Epithelial cell of prostate (primary cell): ENCODE measurements at places on chromosomes 13 and 19.

DNA sequence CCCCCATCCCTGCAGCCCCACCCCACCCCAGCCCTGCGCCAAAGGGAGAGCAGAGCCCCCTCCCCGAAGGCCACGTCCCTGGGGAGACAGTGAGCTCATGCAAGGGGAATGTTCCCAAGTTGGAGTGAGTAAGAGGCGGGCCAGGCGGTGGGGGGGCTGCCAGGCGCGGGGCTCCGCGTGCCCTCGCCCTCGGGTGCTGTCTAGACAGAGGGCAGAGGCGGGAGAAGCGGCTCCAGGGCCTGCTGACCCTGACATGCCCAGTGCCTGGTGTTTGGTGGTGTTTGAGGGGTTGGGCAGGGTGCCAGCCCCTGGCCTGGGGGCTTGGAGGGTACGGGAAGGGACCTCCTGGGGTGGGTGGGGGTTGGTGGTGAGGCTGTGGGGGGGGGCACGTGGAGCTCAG, 1.0 kb downstream of the FSTL3 start:
- no peak for DNase-seq

GRCh38 chr13:27713767-27714166, 78.5 kb upstream of the GSX1 start:
- DNase-seq, result no peak

GRCh38 chr19:15926484-15926883, 7.8 kb downstream of the CYP4F11 start:
- no peak for DNase-seq

GRCh38 chr13:96700657-96701056, 293.6 kb downstream of the OXGR1 start:
- no peak for DNase-seq

DNA sequence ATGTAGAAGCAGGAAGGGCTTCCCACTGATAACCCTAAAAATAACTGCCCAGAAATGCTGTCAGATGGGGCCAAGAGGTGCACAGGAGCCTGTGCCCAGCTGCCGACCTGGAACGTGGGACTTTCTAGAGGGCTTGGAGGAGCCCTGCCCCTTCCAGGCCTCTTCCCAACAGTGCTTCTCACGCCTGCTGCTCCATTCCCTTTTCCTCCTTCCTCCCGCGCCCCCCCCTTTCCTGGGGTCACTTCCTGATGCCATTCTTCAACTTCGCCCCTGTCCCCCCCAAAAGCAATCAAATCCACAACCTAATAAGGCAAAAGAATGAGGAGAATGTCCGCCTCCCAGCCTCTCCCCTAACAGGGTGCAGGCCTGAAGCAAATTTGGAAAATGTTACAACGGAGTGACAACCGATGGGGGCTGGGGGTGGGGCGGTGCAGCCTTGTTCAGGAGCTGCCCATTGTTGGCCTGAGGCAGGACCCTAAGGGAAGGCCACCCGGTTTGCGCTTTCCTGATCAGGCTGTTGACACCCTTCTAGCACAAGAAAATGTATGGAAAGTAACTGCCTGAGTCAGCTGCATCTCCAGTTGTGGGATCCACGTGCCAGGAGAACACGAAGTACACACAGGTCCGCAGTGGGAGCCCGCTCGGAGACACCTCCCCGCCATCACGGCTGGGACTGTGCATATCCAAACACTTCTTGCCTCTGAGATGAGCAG, 18.7 kb downstream of the ACTN4 start:
- DNase-seq, result no peak

DNA sequence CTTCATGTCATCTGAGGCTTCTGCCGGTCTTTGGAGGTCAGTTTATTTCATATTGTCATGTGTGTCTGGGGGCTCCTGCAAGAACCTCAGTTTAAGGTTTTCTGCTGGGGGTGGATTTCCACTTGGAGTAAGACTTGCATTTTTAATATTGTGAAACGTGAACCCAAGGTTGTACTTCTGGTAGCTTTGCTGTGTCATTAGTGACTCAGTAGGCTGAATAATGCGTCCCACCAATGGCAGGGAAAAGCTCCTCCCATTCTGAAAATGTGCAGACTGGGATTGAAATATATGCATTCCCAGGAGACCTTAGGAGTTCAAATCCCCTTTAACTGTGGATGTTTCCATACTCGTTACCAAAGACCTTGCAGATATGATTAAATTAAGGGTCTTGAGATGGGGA, 46.2 kb downstream of the ING1 start:
- DNase-seq, result no peak

GRCh38 chr19:39444598-39445195, 685 bp upstream of the SUPT5H start:
- DNase-seq, result no peak

DNA sequence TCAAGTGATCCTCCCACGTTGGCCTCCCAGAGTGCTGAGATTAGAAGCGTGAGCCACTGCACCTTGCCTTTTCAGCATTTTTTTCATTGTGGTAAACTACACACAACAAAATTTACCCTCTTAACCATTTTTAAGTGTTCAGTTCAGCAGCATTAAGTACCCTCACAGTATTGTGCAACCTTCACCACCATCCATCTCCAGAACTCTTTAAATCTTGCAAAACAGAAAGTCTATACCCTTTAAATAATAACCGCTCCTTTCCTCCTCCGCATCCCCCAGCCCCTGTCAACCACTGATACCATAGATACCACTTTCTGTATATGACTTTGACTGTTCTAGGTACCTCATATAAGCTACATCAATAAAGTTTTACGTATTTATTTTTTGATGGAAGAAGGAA, 20.8 kb upstream of the CASP14 start:
- no peak for DNase-seq

GRCh38 chr13:98537306-98537705, 39.6 kb downstream of the STK24 start:
- DNase-seq, result no peak

GRCh38 chr19:2736550-2737190, 3.1 kb downstream of the SLC39A3 start:
- DNase-seq, result no peak

- DNase-seq, result no peak
Measured at GRCh38 chr19:2770055-2771013, 12.7 kb downstream of the SGTA start.

- DNase-seq, result no peak
Measured at GRCh38 chr13:32117001-32117400, 85.4 kb downstream of the FRY start.

GRCh38 chr19:35462476-35462953, 14.5 kb downstream of the FFAR2 start:
- no peak for DNase-seq

GRCh38 chr13:102176846-102177245, 225.0 kb downstream of the FGF14 start:
- no peak for DNase-seq

- no peak for DNase-seq
Measured at GRCh38 chr13:86445206-86445605, 646.0 kb upstream of the SLITRK6 start.

- no peak for DNase-seq
Measured at GRCh38 chr19:46487802-46488445, 7.7 kb downstream of the PNMA8B start.

DNA sequence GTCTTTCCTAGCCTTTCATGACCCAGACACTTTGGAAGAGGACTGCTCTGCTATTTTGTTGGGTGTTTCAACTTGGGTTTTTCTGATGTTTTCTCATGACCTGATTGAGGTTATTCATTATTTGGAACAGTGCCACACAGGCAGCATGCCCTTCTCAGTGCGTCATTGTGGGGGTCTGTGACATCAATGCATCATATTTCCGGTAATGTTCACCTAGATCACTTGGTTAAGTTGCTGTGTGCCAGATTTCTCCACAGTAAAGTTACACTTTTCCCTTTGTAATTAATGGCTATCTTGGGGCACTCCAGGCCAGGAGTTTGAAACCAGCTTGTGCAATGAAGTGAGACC, 124.4 kb downstream of the SIPA1L3 start:
- no peak for DNase-seq

GRCh38 chr13:99285432-99286182, 21.6 kb downstream of the GPR183 start:
- DNase-seq, result no peak

GRCh38 chr13:33547035-33547434, 261.5 kb upstream of the STARD13 start:
- no peak for DNase-seq

DNA sequence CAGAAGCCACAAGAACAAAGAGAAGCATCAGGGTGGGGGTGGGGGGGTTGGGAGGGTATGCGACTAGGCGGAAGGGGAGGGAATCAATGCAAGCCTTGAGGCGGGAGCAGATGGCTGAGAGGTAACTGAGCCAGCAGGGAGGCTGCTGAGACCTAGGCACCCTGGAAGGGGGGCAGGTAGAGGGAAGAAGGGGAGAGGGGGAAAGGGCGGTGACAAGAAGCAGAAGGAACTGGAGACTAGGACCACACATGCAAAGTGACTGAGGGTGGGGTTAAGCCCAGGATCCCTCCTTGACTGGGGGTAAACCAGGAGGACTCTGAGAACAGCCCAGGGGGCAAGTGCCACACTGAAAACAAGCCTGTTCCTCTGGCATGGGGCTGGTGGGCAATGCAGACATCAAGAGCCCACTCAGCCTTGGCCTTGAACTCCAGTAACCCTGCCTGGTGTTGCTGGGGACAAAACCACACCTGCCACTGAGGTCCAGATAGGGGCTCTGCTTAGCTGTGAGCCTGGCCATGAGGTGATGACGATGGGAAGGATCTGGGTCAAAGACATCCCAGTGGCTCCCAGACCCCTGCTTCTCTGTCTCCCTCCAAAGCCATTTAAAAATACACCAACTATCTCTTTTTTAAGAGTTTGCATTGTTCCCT, 20.3 kb downstream of the OPA3 start:
- no peak for DNase-seq

- no peak for DNase-seq
Measured at GRCh38 chr19:49852631-49853126, 1.7 kb downstream of the PTOV1 start.

GRCh38 chr19:10694706-10695307, 6.4 kb upstream of the QTRT1 start:
- no peak for DNase-seq

GRCh38 chr13:34731486-34731885, 210.6 kb upstream of the NBEA start:
- no peak for DNase-seq

DNA sequence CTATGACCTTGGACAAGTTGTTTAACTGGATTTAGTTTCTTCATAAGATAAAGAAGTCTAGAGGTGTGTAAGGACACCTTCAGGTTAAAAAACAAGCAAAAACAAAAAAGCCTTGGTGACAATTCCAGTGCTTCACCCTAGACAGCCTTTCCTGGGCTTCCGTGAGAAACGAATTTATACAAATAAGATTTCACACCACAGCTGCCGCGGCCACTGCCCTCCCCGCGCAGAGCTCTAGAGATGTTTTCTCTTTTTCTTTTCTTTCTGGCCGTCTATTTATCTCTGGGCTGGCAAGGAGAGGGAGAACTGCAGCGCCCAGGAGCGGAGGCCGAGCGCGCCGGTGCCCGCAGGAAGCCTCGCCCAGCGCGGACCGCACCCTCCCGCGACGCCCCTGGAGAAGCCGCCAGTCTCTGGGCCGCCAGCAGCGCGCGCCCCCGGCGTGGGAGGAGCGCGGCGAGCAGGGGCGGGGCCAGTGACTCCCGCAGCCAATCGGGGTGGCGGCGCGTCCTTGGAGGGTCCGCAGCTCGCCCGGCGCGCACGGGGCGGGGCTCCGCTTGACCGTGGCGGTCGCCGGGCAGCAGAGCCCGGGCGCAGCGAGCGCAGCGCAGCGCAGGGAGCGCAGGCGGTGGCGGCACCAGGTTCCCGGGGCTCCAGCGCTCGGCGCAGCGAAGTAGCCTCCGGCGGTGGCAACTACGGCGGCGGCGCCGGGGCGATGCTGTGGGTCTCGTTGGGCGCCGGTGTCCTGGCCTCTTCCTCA, 107.0 kb downstream of the RXFP2 start:
- no peak for DNase-seq
